ENCODE measurements at places on chromosomes 7 and 10.

DNA sequence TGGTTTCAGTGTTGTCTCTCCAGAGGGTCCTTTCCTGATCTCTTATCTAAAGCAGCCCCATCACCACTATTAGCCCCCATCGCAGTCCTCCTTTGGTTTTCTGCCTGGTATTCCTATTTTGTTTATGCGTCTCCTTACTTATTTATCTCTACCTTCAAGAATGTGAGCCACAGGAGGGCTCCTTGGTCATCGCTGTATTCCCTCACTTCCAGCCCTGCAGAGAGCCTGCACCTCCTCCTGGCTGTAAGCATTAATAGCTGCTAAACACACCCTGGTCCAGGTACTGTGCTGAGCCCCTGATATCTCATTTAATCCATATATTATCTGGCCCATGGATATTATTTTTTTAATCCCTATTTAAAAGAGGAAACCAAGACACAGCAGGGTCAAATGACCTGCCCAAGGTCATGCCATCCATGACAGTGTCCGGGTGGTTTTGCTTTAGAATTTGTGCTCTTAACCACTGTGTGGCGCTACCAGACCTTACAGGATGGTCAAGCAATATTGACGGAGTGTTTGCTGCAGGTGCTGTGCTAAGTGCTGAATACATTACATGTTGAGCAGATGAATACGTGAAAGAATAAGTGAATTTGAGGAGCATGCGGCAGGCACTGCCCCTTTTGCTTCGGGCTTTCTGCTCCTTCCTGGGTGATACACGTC, 227.2 kb downstream of the ADAM12 start:
- no peak for DNase-seq

GRCh38 chr10:71711052-71711623, 8.4 kb downstream of the C10orf105 start:
- DNase-seq: no peak

- DNase-seq: no peak
Observed at GRCh38 chr10:26436848-26437247, 1.3 kb upstream of the APBB1IP start.

DNA sequence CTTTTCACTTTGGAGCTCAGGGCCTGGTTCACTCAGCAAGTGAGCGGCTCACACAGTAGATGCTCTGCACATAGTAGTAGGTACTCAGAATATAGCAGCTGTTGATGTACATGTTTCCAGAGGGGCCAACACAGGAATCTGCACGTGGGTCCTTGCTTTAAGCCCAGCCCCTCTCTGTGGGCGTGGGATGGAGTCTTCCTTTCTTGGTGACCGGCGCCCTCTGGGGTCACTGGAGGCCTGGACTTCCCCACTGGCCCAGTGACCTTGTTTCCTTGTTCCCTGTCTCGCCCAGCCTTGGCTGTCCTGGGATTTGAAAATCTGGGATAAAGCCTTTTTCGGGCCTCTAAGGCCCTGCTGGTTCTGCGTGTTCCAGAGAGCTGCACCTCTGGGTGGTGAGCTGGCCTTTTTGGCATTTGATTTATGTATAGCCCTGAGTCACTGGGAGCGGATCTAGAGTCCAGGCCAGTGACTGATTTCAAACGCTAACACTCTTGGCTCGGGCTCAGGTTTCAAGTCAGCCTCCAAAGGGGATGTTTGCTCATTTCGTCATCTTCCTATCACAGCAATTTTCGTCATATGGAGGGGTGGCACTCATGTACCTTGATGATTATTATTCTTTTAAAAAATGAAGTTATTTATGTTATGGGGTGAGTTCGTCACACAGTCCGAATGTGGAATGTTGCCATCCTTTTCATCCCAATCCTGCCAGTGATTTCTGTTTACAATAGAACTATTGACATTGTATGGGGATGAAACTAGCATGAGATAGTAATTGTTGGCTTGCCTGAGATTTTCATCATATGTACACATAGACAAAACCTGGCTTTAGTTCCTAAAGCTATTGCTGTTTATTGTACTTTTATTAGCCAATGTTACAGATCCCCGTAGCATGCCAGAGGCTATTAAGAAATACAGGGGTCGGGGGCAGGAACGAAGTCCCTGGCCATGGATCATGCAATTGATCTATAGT, 65.5 kb downstream of the CUX1 start:
- peak; percentile 86 for DNase-seq

DNA sequence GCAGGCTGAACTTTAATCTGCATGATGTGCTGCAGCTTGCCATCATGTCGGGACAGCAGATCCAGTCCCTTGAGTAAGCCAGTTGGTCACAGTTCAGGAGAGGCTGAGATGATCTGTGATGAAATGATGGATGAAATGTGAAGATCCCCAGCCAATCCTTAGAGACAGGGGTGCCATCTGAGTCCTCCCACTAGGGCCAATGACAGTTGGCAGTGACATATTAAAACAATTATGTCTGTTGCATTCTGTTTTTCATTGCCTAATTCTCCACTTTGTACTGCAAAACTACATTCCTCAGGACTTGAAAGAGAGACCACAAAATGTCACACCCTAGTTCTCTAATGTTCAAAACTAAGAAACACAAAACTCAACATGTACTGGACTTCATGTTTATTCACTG, 66.3 kb upstream of the CAV2 start:
- DNase-seq: no peak

DNA sequence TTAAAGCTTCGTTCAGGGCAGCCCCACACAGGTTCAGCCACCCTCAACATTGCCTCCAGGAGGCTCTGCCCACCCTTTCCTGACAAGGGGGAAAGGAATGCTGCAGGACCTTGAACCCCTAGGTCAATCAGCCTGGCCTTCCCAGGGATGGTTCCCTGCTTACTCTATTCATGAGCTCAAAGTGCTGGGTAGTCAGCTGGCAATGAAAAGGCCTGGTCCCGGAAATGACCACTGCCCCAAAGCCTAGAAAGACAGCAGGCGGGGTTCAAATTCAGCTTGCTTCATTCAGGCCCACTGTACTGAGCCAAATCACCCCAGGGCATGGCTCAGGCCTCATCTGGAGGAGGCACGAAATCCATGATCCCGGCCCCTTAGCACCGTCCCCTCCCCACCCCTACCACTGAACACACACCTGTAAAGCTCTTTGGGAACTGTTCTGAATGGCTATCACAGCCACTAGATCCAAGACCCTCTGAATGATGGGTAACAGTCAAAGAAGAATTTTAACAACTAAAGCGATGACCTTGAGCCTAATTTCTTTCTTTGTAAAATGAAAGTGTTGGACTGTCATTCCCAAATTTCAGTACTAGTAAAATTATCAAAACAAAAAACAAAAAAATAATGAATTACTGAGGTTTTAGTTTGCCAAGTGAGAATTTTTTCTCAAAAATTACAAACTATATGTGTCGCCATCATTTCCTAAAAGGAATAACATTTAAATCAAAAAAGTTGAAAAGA, 1.0 kb downstream of the URGCP start:
- DNase-seq: no peak

DNA sequence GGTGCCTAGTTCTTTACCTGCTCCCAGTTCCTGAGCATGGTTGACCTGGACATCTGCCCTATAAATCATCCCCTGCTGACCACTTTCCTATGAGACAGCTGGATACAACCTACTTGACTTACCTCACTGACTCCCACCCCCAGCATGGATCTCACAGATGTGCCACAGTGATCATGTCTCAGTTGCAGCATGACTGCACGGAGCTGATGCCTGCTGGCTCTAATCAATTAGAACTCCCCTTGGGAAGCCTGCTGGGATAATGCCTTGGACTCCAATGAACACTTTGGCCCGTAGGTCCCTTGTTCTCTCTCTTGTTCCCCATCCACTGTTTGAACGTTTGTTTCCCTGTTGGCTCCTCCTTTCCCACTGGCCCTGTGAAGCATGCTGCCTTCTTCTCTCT, 271.2 kb upstream of the IGFBP3 start:
- DNase-seq: no peak

- no peak for DNase-seq
Observed at GRCh38 chr7:114660126-114660486, 245.5 kb downstream of the FOXP2 start.

- DNase-seq: no peak
Observed at GRCh38 chr10:21159669-21160068, 262.6 kb upstream of the NEBL start.

GRCh38 chr10:133235265-133235855, 2.3 kb upstream of the VENTX start:
- DNase-seq: no peak

DNA sequence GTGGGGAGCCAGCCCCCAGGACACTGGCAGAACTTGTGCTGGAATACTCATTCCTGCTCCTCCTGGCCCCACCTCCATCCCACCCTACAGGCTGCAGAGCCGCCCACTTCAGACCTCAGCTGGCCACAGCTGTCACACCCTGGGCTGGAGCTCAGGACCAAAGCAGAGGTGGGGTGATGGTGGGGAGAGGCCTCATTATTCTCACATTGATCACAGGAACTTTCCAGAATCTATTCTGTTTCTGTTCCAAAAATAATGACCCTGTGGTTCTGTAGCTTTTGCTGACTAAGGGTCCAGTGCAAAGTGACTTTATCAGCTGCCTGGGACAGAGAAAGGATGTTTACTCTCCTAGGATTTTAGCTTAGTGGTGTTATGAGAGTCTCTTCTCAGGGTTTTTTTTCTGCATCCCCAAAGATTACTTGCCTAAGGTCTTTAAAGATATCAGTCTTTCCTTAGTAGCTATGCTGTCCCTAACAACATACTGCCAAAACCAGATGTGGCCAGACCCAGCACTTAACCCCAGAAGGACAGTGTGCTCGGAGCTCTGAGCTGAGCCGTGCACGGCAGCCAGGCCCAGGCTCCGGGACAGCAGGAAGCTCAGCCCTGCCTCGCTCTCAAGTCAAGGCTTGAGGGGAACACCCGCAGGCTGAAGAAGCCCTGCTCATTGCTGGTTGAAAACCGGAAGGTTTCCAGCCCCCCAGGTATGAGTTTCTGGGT, 223.3 kb downstream of the MLLT10 start:
- peak; percentile 27 for DNase-seq

- no peak for DNase-seq
Observed at GRCh38 chr7:150340024-150340749, 1.2 kb downstream of the RARRES2 start.

DNA sequence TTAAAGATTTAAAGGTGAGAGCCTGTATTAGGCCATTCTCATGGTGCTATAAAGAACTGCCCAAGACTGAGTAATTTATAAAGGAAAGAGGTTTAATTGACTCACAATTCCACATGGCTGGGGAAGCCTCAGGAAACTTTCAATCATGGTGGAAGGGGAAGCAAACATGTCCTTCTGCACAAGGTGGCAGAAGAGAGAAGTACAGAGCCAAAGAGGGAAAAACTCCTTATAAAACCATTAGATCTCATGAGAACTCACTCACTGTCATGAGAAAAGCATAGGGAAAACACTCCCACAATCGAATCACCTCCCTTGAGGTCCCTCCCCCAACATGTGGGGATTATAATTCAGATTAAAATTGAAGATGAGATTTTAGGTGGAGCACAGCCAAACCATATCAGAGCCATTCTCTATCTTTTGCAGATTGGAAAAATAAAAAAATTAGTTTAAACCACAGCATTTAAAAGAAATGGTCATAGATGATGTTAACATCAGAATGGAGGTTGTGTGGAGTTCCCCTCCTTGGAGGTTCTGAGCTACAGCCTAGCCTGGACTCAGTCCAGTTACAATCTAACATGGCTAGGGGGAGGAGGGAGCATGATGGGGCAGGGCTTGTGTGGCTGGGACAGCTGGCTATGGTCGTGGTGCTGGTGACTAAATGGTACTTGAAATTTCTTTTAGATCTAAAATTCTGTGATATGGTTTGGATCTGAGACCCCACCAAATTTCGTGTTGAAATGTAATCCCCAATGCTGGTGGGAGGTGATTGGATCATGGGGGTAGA, 33.1 kb downstream of the GSTO2 start:
- DNase-seq: no peak

GRCh38 chr10:22017283-22018020, 13.9 kb upstream of the DNAJC1 start:
- no peak for DNase-seq

DNA sequence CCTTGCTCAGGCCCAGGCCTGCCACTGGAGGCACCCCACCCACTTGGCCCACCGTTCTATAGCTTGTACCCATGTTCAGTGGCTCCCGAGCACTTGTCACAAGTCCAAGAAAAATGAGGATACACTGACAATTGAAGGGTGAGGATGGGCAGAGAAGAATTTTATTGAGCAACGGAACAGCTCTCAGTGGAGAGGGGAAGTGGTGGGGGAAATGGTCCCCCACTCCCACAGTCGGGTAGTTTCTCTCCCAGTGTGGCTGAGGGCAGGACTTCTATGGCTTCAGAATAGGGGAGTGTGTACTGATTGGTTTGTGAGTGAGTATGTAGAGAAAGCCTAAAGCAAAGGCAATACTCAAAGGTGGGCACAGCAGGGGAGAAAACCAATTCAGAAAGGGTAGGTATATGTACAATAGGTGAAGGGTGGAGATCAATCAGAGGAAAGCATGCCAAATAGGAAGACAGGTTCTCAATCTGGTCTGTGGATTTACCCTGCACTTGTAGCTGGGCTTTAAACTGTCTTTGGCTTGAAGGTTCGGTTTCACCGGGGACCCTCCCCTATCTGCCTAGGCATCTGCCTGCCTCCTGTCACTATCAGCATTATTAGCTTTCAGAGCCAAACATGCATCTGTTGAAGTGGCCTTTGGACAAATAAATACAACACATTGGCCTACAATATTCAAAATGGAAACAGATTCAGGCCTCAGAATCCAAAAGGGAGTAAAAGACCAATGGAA, 8.9 kb upstream of the TSPAN13 start:
- DNase-seq: no peak

- no peak for DNase-seq
Observed at GRCh38 chr7:156129522-156129921, 317.3 kb upstream of the SHH start.

DNA sequence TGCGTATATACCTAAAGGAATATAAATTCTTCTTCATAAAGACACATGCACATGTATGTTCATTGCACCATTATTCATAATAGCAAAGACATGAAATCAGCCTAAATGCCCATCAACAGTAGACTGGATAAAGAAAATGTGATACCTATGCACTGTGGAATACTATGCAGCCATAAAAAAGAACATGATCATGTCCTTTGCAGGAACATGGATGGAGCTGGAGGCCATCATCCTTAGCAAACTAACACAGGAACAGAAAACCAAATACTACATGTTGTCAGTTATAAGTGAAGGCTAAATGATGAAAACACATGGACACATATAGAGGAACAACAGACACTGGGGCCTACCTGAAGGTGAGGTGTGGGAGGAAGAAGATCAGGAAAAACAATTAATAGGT, 48.7 kb downstream of the GPR37 start:
- DNase-seq: no peak

GRCh38 chr10:5893321-5893720, 3.3 kb downstream of the FBH1 start:
- DNase-seq: no peak

- no peak for DNase-seq
Observed at GRCh38 chr7:329691-330281, 39.8 kb downstream of the FOXL3 start.

GRCh38 chr7:139718859-139719258, 58.9 kb downstream of the HIPK2 start:
- no peak for DNase-seq

GRCh38 chr7:140726281-140726680, 29.8 kb downstream of the NDUFB2 start:
- DNase-seq: no peak

GRCh38 chr7:123285076-123285700, 85.4 kb upstream of the SLC13A1 start:
- DNase-seq: no peak
